ENCODE measurements at places on chromosomes 13 and 19.

GRCh38 chr19:56177564-56178243 is 1.9 kb downstream of the GALP start:
- no peak for DNase-seq

DNA sequence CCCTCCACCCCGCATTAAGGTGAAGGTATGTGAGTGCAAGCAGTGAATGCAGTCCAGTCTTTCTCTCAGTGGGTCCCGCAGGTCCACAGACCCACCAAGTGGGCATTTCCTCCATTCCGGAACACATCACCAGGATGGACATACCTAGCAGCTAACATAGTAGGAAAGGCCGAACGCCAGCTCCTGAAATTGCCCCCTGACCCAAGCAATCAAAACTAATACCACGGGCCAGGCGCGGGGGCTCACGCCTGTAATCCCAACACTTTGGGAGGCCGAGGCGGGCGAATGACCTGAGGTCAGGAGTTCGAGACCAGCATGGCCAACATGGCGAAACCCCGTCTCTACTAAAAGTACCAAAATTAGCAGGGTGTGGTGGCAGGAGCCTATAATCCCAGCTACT is 71.7 kb upstream of the VSTM2B start:
- no peak for DNase-seq

GRCh38 chr19:39937787-39938186 is 3.4 kb upstream of the FCGBP start:
- DNase-seq, result no peak

DNA sequence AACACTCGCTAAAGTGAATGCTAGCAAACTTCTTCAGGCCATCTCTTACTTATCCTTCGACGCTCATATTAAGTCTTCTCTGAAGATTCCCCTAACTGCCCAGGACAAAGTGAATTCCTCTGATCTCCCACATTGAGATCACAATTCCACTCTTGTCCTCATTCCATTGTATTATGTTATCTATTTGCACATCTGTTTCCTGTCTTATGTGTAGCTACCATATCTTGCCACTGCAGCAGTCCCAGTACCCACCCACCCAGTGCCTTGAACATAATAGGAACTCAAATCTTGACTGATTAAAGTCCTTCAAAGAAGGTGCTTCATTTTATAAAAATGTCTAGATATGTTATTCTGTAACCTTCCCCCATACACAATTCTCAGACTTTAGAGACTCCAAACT is 702.3 kb downstream of the DIAPH3 start:
- no peak for DNase-seq

DNA sequence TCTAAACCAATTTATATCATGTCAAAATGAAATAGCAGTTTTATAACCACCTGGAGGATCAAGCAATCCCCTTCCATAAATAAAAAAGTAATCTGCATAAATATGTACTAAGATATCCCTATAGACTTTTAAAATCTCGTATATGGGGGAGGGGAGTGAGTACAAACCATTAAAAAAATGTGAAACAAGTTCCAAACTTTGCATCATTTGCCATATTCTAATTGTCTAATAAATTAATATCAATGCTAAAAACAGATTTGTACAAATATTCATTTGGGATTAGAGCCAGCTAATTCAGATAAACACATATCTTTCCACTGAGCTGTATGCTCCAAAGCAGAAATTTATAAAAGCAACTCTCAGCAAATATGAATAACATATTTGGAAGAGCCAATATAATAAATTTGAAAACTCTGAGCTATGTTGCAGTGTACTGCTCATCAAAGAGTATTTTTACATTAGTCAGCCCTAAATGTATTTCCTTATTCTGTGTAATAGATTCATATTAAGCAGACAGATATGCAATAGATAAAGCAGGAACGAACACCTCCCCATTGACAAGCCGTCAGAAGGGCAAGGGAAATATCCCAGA is 970.2 kb downstream of the EFNB2 start:
- no peak for DNase-seq

DNA sequence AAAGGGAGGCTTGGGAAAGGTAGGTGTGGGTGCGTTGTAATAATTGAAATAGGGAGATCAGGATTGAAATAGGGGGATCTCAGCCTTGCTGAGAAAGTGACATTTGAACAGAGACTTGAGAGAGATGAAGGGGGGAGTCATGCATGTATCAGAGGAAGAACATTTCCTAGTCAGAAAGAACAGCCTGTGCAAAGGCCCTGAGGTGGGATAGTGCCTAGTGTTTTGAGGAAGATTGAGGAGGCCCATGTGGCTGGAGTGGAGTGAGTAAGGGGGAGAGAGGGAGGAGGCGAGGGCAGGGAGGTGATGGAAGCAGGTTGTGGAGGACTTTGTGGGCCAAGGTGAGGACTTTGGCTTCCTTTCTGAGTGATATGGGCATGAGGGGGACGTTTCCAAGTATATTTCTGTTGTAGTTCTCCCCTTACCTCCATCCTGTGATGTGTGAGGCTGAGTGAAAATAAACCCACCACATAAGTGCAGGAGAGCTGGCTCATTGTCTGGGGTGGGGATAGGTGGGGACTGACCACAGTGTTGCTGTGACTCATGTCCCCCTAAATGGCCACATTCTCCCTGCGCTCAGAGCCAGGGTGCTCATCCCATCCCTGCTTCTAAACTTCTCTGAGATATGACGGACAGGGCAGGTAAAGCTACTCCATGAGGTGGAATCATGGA is 17.8 kb downstream of the ACTL9 start:
- no peak for DNase-seq

GRCh38 chr19:48637948-48638830 is 1.0 kb upstream of the DBP start:
- DNase-seq, result peak; percentile 66

DNA sequence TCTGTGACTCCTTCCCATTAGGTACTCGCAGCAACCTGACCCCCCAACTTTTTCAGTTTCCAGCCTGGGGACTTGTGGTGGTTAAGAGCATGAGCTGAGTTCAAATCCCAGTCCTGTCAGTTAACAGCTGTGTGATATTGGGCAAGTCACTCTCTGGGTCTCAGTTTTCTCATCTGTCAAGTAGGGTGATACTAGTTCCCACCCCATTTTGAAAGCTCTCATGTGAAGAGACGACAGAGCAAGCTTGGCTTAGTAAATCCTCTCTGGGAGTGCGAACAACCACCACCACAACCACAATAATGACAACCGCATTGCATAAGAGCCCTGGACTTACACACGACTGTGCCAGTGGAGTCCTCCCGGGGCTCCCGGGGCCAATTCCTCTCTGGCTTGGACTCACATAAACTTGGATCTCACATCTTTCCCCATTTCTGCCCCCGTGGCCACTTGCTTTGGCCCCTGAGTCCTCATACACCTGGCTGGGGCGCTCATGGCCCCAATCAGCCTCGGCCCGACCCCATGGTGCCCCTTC is 454 bp downstream of the BLVRB start:
- DNase-seq, result no peak

DNA sequence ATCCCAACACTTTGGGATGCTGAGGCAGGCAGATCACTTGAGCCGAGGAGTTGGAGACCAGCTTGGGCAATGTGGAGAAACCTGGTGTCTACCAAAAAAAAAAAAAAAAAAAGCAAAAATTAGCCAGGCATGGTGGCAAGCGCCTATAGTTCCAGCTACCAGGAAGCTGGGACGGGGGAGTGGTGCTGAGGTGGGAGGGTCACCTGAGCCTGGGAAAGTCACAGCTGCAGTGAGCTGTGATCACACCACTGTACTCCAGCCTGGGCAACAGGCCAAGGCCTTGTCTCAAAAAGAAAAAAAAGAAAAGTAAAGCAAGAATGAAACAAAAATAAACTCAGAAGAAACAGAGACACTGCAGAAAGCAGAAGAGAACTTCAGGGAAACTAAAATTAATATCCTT is 31.6 kb downstream of the MTRF1 start:
- DNase-seq, result no peak

DNA sequence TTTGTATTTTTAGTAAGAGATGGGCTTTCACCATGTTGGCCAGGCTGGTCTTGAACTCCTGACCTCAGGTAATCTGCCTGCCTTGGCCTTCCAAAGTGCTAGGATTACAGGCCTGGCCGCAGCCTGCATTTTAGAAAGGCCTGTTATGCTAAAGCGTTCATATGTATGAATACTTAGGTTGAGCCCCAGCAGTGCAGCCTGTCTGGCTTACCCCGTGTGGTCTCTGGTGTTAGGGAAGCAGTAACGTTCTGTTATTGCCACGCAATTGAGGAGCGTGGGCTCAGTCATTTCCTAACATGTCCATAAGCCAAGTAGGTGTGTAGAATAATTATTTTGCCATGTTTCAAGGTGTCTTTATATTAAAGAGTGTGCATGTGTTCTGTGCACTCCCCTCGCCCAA is 14.3 kb downstream of the HNRNPM start:
- DNase-seq, result no peak

- DNase-seq, result no peak
These were observed 28.0 kb upstream of the FOXO1 start for GRCh38 chr13:40694426-40694825.

GRCh38 chr19:15885167-15885566 is 12.7 kb downstream of the CYP4F2 start:
- DNase-seq, result no peak

DNA sequence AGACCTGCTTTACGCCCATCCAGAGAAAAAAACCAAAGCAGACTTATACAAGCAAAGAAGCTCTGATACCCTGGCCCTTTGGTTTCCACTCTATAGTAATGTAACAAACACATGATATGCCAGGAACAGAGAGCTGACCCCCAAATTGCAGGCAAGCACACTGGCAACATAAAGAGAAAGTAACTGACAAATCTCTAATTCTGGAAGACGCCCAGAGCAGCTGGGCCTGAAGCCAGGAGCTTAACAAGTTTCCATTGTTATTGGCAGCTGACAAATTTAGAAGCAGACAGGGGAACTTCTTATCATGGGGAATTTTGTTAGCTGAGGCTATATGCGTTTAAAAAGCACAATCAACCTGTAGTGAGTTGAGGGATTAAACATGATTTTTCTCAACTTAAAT is 158.0 kb downstream of the DLEU7 start:
- no peak for DNase-seq

GRCh38 chr19:47652285-47652684 is 43.4 kb downstream of the BICRA start:
- no peak for DNase-seq

DNA sequence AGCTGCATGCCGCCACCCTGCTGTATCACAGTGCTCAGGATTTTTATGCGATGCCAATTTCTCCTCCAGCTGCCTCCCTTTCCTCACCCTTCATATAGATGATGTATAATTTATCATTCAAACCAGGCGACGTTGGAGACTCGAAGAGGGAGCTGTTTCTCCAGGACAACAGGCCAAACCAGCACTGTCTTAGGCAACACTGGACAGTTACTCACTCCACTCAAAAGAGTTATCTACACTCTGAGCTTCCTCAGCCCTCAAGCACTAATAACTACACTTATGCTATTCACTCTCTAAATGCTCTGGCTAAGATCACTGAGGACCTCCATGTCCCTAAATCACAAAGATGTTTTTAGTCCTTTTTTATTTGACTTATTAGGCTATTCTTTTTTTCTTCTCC is 87.3 kb upstream of the RFC3 start:
- DNase-seq, result no peak

GRCh38 chr19:41025871-41026270 is 34.8 kb downstream of the CYP2B6 start:
- no peak for DNase-seq

GRCh38 chr19:6531956-6532243 is 1.1 kb downstream of the TNFSF9 start:
- no peak for DNase-seq

GRCh38 chr19:3039641-3040077 is 10.6 kb upstream of the TLE2 start:
- no peak for DNase-seq
